ENCODE measurements at places on chromosomes 2 and 18.

GRCh38 chr18:58714259-58714658 lies 43.0 kb downstream of the MALT1 start:
- no peak for DNase-seq

- no peak for DNase-seq
These were observed 292.0 kb downstream of the ZNF804A start for GRCh38 chr2:184890311-184890710.

GRCh38 chr2:225040142-225040541 lies 2.1 kb downstream of the DOCK10 start:
- no peak for DNase-seq

GRCh38 chr18:9906481-9906880 lies 7.3 kb upstream of the VAPA start:
- no peak for DNase-seq

GRCh38 chr2:12642332-12642731 lies 74.4 kb upstream of the TRIB2 start:
- no peak for DNase-seq

DNA sequence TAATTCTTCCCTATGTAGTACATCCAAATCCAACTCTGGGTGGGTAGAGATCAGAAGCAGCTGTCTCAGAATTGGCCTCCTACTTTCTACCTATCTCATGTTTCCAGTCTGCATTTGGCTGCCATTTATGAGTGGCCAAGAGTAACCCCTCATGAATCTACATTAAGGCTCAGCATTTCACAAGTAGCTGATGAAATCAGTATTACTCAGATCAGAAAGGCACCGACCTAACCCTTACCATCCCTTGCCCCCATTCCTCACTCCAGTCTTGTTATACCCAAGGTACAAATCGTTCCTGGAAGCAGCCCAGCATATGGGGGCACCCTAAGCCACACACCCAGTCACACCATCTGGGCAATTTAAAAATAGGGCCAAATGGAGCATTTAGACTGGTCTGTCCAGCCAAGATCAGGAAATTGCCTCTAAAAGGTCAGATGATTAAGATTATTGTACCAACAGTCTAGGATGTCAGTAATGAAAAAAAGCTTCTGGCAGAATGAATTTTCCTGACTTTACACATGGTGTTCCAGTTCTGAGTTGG lies 37.1 kb downstream of the CD28 start:
- no peak for DNase-seq

- no peak for DNase-seq
These were observed 25.8 kb upstream of the SRD5A2 start for GRCh38 chr2:31606509-31606908.

DNA sequence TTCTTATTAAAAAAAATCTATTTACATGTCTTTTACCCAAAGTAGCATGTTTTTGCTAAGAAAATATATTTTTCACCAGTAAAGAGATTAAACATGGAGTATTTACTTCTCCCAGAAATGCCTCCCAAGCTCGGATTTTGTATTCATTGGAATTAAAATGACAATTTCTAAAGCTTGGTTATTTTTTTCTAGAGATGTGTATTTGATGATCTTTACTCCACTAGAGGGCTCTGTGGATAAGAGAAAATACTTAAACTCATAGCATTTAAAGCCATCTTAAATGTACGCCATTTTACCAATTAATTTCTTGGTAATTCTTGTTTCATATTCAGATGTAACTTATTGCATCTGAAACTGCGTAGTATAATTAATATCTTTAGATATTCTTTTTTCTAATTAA lies 461.4 kb downstream of the GALR1 start:
- no peak for DNase-seq

- DNase-seq = no peak
These were observed 8.0 kb downstream of the GATA6 start for GRCh38 chr18:22177327-22177871.

GRCh38 chr2:78982638-78983330 lies 42.7 kb upstream of the REG3G start:
- no peak for DNase-seq

DNA sequence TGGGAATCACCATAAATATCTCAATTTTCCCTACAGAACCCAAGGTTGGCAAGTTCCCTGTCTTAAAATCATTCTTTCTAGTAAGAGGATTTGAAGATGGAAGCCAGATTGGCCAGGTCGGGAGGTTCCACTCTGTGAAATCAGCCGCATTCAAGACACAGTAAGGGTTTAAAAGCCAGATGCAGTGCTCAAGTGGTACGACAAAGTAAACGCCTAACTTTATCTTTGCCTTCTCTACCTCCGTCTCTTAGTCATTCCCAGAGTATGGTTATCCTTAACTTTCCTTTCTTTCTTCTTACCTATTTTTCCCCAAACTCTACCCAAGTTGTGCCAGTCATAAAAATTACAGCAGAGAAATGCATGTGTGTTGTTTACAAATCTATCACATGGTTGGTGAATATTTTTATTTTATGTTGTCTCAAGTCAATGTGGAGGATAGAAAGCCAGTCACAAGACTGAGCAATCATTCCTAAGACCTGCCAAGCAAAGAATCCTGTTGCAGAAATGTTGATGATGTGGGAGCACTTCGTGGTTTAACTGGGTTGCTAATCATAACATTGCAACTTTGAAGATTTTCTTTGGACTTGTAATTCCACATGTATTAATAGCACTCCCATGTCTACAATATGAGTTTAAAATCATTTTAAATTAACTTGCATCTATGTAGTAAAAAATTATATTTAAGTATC lies 62.6 kb downstream of the SLC40A1 start:
- DNase-seq = no peak

- DNase-seq = no peak
These were observed 156.6 kb downstream of the DNAH7 start for GRCh38 chr2:195912079-195912478.

GRCh38 chr2:96145036-96145847 lies at the start of gene DUSP2:
Gene DUSP2 (minus strand): TSS chr2:96145440. CDS start chr2:96145354, 86 bp downstream.
- peak; percentile 59 for DNase-seq

DNA sequence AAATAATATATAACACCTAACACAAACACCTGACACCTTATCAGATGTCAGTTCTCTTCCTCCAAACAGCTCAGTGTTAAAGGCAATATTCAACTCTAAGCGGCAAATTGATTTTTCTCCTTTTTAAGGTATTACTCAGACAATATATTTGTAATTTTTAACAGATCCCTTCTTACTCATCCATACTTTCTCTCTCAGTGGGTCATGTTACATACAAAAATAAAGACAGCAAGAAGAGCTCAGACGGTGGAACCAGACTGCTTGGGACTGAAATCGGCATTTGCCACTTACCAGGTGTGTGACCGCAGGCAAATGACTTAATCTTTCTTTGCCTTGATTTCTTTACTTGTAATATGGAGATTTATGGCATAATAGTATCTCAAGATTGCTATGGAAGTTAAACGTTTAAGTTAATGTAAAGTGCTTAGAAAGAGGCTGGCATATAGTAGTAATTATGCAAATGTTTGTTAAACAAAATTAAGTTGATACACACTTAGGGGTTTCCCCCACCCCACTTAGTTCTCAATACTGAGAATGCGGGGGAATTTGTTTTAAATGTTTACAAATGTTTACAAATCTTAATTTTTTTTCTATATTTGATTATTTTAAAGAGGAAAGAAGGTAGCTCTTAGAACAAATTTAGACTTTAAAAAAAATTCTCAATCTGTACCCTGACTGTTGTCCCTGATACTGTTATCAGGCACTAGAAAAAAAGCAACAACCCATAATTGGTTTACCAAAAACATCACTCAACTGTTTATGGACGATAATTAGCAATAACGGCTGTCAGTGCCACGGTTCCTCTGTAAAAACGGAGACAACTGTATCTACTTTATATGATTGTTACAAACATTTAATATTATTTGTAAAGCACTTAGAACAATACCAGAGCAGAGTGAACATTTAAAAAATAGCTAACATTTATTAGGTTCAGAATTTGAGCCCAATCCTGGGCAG lies 25.6 kb downstream of the MAP3K2 start:
- no peak for DNase-seq

DNA sequence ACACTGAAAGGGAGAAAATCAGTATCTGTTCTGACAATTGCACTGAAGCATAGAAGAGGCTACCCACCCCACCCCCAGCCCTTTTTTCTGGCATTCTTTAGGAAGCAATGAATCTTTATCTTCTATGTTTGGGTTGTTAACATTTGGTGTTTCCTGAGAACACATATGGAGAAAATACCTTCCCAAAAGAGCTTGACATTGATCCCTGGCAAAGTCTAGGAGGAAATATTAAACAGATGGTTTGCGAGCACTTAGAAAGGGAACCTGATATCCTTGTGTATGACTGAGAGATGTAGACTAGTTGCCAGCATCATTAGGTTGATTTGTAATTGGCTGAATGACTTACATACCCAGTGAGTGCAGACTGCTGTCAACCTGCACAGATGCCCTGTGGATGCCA lies 42.9 kb downstream of the DOK1 start:
- no peak for DNase-seq

GRCh38 chr2:54879598-54880332 lies 156.3 kb downstream of the EML6 start:
- DNase-seq = no peak

DNA sequence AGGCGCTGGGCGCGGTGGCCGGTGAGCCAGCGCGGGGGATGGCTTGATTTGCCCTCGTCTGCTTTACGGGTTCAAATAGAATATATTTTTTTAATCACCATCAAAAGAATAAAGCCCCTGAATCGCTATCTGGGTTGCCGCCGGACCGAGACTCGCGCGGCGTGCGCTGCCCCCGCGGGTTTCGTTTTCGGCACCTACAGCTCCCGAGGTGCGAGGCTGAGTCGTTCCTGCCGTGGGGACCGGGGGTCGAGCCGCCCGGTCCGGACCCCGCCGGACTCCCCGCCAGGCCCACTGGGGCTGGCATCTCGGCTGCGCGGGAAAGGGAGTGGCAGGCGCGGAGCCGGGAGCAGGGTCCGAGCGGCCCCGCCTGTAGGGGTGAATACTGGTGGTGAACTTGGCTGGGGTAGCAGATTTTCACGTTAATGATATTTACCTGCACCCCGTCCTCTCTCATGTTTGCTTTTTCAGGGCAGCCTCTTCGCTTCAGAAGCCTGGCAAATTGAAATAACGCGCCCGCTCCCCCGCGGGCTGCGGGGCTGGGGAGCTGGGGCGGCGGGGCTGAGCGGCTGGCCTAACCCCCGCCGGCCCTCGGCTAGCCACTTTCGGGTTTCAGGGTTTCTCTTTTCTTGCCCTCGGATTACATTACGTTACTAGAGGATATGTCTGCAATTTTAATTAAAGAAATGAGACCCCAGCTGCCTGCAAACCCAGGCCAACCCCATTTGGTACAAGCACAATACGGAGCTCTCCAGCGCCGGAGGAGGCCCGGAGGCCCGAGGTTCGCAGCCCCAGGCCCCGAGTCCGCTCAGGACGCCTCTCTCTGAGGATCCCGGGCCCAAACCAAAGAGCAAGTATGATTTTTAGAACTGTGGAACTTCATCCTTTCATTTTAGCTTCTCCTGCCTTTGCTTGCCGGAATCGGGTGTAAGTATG lies 1.7 kb upstream of the CELF4 start:
- DNase-seq = no peak

DNA sequence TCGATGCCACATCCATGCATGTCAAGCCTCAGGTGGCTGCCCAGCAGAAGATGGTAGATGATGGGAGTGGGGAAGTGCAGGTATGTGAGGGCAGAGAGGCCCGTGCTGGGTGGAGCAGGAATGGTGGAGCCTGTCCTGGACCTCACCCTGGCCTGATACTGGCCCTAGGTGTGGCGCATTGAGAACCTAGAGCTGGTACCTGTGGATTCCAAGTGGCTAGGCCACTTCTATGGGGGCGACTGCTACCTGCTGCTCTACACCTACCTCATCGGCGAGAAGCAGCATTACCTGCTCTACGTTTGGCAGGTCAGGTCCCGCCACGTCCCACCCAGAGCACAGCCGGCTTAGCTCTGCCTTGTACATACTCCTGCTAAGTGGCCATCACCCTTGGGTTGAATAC lies 13.0 kb downstream of the VIL1 start:
- DNase-seq = no peak

GRCh38 chr2:25419678-25420242 lies 78.0 kb upstream of the DNMT3A start:
- no peak for DNase-seq

- no peak for DNase-seq
These were observed 250.9 kb downstream of the DSEL start for GRCh38 chr18:67265464-67266245.

DNA sequence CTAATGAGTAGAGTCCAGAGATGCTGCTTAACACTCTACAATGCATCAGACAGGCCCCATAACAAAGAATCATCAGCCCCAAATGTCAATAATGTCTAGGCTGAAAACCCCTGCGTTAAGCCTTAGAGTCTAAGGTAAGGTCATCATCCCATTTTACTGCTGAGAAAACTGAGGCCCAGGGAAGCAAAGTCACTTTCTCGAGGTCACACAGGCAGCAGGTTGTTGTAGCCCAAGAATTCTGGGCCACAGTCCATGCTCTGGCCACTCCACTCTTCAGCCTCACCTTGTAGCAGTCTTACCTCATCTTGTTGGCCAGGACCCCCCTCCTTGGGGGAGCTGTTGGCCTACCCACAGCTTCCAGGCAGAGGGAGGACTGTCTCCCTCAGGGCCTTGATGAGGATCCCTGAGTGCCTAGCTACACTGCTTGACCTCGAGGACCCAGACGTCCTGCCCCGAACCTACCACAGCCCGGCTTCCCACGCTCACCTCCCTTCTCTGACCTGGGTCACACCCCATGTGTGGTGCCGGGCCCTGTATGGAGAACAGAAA lies 54.4 kb downstream of the SMAD7 start:
- DNase-seq = no peak

GRCh38 chr18:80250740-80251364 lies 3.5 kb upstream of the PARD6G start:
- DNase-seq = no peak

GRCh38 chr2:160453111-160453820 lies 40.3 kb downstream of the RBMS1 start:
- no peak for DNase-seq

DNA sequence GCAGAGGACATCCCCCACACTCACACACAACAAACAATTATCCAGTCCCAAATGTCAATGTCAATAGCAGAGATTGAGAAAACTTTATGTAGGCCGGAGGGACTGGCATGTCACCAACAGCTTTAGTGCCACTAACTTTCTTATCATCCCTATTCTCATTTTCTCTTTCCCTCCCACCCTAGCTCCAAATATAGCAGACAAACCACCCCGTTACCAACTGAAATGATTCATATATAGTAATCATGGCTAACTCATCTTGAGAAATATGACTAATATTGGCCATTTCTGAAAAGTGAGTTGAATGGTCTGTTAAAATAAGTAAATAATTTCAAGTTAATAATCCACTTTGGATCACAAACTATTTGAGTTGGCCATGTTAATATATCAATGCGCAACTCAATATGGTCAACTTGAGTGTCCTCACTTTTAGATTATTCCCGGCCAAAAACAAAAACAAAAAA lies 242.1 kb upstream of the RND3 start:
- no peak for DNase-seq

- DNase-seq = no peak
These were observed 14.5 kb upstream of the PAPOLG start for GRCh38 chr2:60741576-60741975.

Data from HTR-8/SVneo (cell line).